GM03348 (cell line): ENCODE measurements at places on chromosomes 3 and 15.

DNA sequence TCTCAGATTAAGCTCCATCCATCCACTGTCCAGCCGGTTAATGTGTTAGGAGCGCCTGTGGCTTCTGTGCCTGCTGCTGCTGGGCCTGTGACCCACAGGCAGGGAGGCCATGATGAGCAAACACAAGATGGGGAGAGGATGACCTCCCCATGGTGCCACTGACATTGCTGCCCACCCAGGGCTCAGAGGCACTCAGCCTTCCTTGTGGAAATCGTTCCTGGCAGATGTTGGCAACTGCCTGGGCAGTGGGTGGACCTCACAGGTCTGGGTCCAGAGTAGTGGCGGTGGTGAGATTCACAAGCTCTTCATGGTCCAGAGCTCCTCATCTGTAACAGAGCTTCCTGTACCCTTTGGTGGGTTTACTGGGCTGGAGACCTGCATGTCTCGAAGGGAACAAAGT, 38.6 kb downstream of the SCN5A start:
- no peak for DNase-seq

DNA sequence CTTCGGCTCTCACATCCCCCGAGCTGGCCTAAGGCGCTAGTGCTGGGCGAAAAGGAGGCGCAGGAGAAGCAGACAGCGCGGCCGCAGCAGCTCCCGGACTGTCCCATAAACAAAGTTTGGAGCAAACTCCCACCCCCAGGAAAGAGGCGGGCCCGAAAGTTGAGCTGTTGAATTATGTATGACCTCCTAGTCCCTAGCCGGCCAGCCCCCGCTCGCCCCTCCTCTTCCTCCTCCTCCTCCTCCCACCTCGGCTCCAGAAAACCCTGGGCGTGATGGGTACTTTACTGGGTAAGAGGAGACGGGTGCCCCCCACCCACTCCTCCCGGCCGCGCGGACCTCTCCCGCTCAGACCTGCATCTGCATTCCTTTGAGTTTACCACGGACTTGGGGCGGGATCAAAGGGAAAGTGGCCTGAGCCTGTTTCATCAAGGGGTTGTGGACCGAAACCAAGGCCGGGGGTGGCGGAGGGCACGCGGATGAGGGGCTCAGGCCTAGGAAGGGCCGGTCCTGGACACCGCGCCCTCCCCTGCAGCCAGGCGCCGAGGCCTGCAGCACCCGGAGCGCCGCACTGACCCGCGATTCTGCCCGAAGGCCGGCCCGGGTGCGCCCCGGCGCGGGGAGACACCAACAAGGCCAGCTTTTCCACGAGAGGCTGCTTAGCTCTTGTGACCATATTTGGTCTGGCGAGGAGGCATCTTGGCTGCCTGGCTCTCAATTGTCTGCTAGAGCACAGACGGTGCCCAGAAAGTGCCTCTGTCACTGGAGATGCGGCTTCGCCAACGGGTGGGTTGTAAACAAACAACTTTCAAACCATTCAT, at the start of gene WWTR1:
Gene WWTR1 (minus strand): TSS at position 100 of the 818 bp plus-strand sequence. CDS start 719 bp downstream, outside the sequence.
- peak; percentile 94 for DNase-seq

- DNase-seq: no peak
Observed at GRCh38 chr3:191345334-191345733, 15.0 kb upstream of the UTS2B start.

DNA sequence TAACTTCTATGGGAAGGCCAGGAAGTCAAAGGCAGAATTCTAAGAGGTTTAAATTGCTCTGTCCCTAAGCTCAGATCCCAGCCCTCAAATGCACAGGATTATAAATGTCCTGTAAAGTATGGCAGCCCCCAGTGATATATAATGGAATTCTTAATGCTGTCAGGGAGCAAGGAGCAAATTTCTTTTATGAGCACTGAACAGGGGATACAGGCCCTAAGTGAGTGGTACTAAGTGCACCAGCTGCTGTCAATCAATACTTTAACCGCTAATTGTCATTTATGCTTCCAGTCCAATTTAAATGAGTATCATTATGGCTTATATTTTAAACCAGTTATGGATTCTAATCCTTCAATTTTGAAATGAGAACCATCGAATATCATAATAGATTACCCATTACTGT, 4.7 kb downstream of the SLC9A9 start:
- DNase-seq: no peak

GRCh38 chr3:41819236-41819635, 142.7 kb downstream of the ULK4 start:
- no peak for DNase-seq
